Breast epithelium (tissue), 4 donors: ENCODE measurements at places on chromosomes 5 and 9. TPM values are rescaled to one million over a fixed set of nuclear protein-coding genes. Genes with fewer than 3 reads are reported as not detected.

GRCh38 chr5:178537467-178538371 is 52.5 kb downstream of the COL23A1 start:
- no peak for DNase-seq
- no peaks in the 10 kb centered on the region for H3K36me3 ChIP-seq
- H3K27ac ChIP-seq: no peak overlapping the region
- H3K4me1 ChIP-seq: no peaks in the 10 kb centered on the region
- no peak overlapping the region for H3K4me3 ChIP-seq

DNA sequence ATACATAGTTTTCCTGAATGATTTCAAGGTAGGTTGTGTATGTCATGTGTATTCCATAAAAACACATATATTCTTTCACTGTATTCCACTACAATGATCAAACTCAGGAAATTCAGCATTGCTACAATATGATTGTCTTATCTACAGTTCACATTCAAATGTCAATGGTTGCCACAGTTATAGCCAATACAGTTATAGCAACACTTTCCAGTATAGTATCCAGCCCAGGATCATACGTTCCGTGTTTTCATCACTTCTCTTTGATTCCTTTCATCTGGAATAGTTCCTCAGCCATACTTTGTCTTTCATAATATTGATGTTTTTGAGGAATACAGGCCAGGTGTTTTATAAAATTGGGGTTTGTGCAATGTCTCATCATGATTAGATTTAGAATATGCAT is 9.5 kb downstream of the OR2S2 start:
- no peak overlapping the region for H3K4me3 ChIP-seq
- no peaks in the 10 kb centered on the region for H3K36me3 ChIP-seq
- no peak overlapping the region for H3K27ac ChIP-seq

Gene IFNA13
- not detected for total RNA-seq

Gene GRM6
- total RNA-seq: not detected

DNA sequence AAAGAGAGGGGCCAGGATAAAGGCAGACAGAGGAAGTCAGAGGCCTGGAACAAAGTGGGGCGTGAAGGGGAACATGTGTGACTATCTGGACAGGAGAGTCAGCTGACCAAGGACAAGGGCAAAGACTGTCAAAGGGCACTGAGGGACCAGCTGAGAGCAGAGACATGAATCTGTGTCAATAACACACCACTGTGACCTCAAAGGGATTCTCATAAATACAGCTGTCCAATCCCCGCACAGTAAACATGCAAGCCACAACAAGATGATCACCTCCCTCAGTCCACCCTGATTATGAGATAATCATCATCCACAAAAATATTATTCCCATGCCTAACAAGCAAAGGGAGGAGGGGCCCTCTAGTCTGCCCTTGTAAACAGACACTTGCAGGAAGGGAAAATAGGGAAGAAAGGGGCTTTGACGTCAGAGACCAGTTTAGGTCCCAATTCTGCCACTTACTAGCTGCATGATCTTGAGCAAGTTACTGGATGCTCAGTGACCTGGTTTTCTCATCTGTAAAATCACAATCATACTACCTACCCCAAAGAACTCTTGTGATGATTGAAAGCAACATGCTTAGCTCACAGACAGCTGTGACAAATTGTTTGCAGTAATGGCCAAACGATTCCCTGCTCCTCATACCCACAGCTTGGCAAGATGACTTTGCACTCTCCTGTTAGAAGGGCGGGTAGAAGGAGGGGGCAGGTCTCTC is 41.8 kb downstream of the RAPGEF1 start:
- H3K4me1 ChIP-seq: no peaks in the 10 kb centered on the region
- H3K27ac ChIP-seq: peak overlapping the region; percentile 9
- H3K4me3 ChIP-seq: no peak overlapping the region
- H3K36me3 ChIP-seq: no peaks in the 10 kb centered on the region

- no peaks in the 10 kb centered on the region for H3K27me3 ChIP-seq
- H3K4me1 ChIP-seq: no peaks in the 10 kb centered on the region
- no peak for DNase-seq
These were observed 93.6 kb upstream of the RORB start for GRCh38 chr9:74403581-74403980.

DNA sequence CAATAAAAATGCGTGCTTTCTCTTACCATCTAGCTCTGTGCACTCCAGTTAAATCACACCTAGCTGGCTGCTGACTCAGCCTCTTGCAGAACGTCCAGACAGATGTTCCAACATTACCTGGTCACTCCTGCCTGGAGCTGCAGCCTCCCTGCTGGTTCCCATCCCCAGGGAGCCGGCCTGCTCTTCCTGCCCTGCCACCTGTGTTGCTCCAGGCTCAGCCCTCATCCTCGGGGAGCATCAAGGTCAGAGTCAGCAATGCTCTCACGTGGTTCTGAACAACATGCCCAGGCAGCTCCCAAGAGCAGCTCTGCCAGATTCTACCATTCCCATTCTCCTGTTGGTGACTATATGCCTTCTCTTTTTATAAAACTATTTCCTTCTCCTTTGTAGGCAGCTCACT is 81.3 kb downstream of the GADD45G start:
- no peak for DNase-seq
- no peaks in the 10 kb centered on the region for H3K36me3 ChIP-seq
- no peaks in the 10 kb centered on the region for H3K4me1 ChIP-seq
- H3K4me3 ChIP-seq: no peak overlapping the region

GRCh38 chr5:74244406-74244805 is 396.1 kb downstream of the ENC1 start:
- no peak overlapping the region for H3K27ac ChIP-seq
- no peaks in the 10 kb centered on the region for H3K4me1 ChIP-seq
- no peak for DNase-seq
- H3K4me3 ChIP-seq: no peak overlapping the region
- no peaks in the 10 kb centered on the region for H3K36me3 ChIP-seq

- no peaks in the 10 kb centered on the region for H3K27me3 ChIP-seq
- DNase-seq: no peak
- H3K4me3 ChIP-seq: no peak overlapping the region
These were observed 26.2 kb upstream of the ANKRD33B start for GRCh38 chr5:10537624-10538023.

DNA sequence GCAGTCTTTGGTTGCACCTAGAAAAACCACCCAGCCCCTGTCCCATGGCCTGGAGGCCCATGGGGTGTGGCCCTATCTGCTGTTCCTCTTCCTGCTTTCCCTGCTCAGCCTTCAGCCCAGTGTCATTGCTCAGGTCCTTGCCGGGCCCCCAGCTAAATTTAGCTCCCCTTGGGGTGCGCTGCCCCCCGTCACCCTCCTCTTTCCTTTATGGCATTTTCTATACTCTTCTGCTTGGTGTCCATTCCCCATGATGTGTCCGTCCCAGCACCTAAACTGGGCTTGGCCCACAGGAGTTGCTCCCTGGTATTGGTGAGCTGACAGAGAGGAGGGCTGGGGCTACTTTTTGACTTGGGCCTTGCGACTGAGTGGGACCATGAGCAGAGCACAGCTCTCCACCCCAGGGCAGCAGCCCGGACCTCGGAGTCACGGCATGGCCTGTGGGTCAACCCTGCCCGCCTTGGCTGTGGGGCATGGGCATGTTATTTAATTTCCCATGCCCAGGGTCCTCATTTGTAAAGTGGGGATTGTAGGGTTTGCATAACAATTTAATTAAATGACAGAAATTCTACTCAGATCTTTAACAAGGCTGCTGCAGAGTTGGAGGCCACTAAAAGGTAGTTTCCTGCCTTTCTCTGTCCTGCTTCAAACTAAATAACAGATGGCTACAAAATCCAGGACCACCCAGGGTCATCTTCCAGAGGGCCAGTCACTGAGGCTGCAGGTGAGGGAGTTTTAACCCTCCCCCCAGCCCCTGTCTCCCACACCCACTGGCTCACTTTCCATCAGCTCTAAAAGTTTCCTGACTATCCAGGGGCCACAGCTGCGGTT is 98.2 kb downstream of the DAP start:
- H3K27ac ChIP-seq: no peak overlapping the region
- H3K36me3 ChIP-seq: no peaks in the 10 kb centered on the region
- H3K4me3 ChIP-seq: no peak overlapping the region
- DNase-seq: no peak
- H3K4me1 ChIP-seq: no peaks in the 10 kb centered on the region

DNA sequence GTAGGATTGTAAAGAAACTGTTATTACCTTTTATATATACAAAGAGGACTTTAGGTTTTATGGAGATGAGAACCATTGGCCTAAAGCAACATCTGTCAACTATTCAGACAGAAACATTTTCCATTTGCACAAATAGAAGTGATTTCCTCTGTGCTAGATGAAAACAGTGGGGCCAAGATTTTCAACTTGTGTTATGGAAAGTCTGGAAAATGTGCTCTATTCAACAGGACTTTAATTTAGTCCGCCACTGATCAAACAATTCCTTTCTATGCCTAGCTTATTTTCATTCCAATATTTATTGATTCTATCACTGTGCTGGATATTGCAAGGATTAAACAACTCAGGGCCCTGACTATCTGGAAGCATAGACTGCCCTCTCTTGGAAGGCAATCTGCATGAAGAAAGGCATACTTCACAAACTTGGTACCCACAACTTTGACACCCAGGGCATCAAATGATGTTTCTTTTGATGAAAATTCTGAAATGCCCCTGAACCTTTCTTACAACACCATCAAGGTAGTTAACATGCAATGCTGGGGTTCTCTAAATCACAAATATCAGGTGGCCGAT is 126.6 kb upstream of the HMHB1 start:
- H3K27me3 ChIP-seq: no peaks in the 10 kb centered on the region
- no peaks in the 10 kb centered on the region for H3K36me3 ChIP-seq
- DNase-seq: no peak
- H3K27ac ChIP-seq: no peak overlapping the region

Gene SPATA31E1
- total RNA-seq: not detected

GRCh38 chr5:60026161-60026560 is 132.6 kb upstream of the PDE4D start:
- no peak overlapping the region for H3K4me3 ChIP-seq
- no peak for DNase-seq
- no peak overlapping the region for H3K27ac ChIP-seq

Gene GRXCR2
- total RNA-seq: not detected

DNA sequence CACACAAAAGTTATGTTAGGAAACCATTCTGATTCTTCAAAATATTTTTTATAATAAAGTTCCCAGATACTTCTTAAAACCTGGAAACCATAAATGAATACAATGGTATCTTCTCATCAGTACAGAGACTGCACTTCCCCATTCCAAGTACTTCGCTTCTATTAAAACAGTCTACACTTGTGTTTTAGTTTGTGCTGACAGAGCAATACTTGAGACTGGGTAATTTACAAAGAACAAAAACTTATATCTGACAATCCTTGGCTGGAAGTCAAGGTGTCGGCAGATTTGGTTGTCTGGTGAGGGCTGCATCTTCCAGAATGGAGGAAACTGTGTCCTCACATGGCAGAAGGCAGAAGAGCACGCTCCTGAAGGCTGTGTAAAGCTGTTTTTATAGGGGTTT is 70.1 kb downstream of the RFX3 start:
- H3K27me3 ChIP-seq: no peaks in the 10 kb centered on the region
- no peaks in the 10 kb centered on the region for H3K4me1 ChIP-seq
- H3K27ac ChIP-seq: no peak overlapping the region
- H3K36me3 ChIP-seq: no peaks in the 10 kb centered on the region

Gene CMBL
- total RNA-seq: 8.2 TPM

GRCh38 chr9:36112516-36112915 is 24.0 kb upstream of the GLIPR2 start:
- H3K36me3 ChIP-seq: no peaks in the 10 kb centered on the region
- DNase-seq: no peak
- no peaks in the 10 kb centered on the region for H3K4me1 ChIP-seq
- H3K27me3 ChIP-seq: no peaks in the 10 kb centered on the region
- no peak overlapping the region for H3K27ac ChIP-seq

- H3K4me1 ChIP-seq: no peaks in the 10 kb centered on the region
- DNase-seq: no peak
- H3K27me3 ChIP-seq: no peaks in the 10 kb centered on the region
- no peak overlapping the region for H3K27ac ChIP-seq
- no peaks in the 10 kb centered on the region for H3K36me3 ChIP-seq
- no peak overlapping the region for H3K4me3 ChIP-seq
These were observed 661.8 kb upstream of the WWC1 start for GRCh38 chr5:167629634-167630033.

Gene TMEM215
- total RNA-seq: not detected

DNA sequence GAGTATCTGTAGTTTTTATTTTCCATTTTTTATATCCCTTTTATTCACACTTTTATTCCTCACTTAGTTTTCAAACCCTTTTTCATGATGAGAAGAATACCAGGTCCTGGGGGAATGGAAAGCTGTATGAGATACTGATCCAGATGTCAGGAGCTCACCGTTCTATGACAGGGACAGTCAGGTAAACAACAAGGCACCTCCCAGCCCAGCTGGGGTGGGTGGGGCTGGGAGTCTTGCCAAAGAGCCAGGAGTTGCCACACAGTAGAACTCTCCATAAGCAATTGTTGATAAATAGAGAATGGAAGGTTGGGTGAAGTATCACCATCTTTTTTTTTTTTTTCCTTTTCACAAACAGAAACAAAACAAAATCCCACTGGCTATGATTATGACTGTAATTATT is 225.8 kb downstream of the NSG2 start:
- no peak overlapping the region for H3K27ac ChIP-seq
- H3K4me1 ChIP-seq: no peaks in the 10 kb centered on the region
- DNase-seq: no peak
- H3K27me3 ChIP-seq: no peaks in the 10 kb centered on the region

Gene KIF24
- total RNA-seq: 1.3 TPM

Gene TOR2A
- 9.5 TPM for total RNA-seq

DNA sequence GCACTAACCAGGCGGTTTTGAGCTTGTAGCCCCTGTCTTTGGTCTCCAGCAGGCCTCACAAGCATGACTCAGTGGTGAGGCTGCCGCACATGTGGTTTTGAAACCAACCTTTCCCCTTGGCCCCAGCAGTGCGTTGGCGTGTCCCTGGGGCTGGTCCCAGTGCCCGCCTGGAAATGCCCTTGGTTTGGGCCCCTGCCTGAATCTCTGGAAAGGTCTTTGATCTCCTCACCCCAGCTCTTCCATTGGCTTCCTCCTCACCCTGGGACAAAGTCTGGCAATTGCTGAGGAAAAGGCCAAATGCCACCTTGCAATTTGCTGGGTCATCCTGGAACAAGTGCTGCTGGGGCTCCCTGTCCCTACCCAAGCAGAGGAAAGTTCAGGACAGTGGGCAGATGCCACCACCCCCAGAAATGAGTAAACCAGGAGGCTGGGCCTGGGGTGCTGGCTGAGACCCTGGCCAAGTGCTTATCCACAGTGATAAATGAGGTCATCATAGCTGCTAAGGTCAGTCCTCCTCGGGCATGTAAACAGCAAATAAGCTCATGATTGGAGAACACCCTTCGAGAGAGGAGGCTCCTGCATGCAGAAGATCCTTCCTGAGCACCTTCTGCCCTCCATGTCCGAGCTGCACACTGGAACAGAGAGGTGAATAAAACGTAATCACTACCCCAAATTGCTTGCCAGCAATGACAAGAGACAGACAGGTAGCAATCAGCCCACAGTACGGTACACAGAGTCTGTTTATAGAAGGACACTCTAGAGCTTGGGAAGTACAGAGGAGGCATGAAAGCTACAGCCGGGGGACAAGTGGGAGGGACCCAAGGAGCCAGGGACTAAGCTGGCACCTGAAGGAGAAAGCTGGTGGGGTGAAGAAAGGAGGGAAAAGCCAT is 98.9 kb upstream of the CPEB4 start:
- H3K27ac ChIP-seq: no peak overlapping the region
- DNase-seq: no peak
- no peaks in the 10 kb centered on the region for H3K27me3 ChIP-seq
- no peaks in the 10 kb centered on the region for H3K4me1 ChIP-seq

Gene TICAM2
- 0.98 TPM for total RNA-seq

- no peak for DNase-seq
- no peaks in the 10 kb centered on the region for H3K36me3 ChIP-seq
- H3K27me3 ChIP-seq: no peaks in the 10 kb centered on the region
- no peak overlapping the region for H3K4me3 ChIP-seq
- no peak overlapping the region for H3K27ac ChIP-seq
- no peaks in the 10 kb centered on the region for H3K4me1 ChIP-seq
These were observed 142.1 kb downstream of the AGTPBP1 start for GRCh38 chr9:85599540-85600105.
